NCI-H460 (cell line): ENCODE measurements at places on chromosomes 12 and 14.

GRCh38 chr14:99412117-99413061, 68.3 kb downstream of the SETD3 start:
- DNase-seq, result no peak

GRCh38 chr12:19008102-19008501, 121.4 kb upstream of the PLEKHA5 start:
- no peak for DNase-seq

GRCh38 chr12:130835011-130835410, 4.0 kb downstream of the STX2 start:
- DNase-seq, result no peak

GRCh38 chr12:45987340-45987727, 3.0 kb downstream of the SCAF11 start:
- DNase-seq, result no peak

- DNase-seq, result no peak
Measured at GRCh38 chr14:103416916-103417315, 31.7 kb downstream of the MARK3 start.
